ENCODE measurements at places on chromosomes 7 and 10. TPM values are rescaled to one million over a fixed set of nuclear protein-coding genes. Genes with fewer than 3 reads are reported as not detected.

CLDN3 gene
- not detected for total RNA-seq

MRC1 gene
- total RNA-seq = not detected

MRPS17 gene
- 23.3 TPM for total RNA-seq

DLD gene
- 128 TPM for total RNA-seq

AGBL3 gene
- 1.9 TPM for total RNA-seq

TFR2 gene
- total RNA-seq = not detected

SH2D4B gene
- total RNA-seq = 0.07 TPM

GPR15LG gene
- not detected for total RNA-seq

- no peak for DNase-seq
Observed at GRCh38 chr10:115771755-115772154, 501.3 kb downstream of the GFRA1 start.

GRCh38 chr10:33521904-33522303 lies 187.4 kb upstream of the NRP1 start:
- no peak for DNase-seq

GRCh38 chr7:155506854-155507337 lies 39.5 kb downstream of the CNPY1 start:
- DNase-seq = no peak

- DNase-seq = peak; percentile 38
Observed at GRCh38 chr7:9507290-9507689, 1073.9 kb downstream of the NXPH1 start.

GRCh38 chr7:50791938-50792341 lies 9.2 kb upstream of the GRB10 start:
- DNase-seq = no peak

DNA sequence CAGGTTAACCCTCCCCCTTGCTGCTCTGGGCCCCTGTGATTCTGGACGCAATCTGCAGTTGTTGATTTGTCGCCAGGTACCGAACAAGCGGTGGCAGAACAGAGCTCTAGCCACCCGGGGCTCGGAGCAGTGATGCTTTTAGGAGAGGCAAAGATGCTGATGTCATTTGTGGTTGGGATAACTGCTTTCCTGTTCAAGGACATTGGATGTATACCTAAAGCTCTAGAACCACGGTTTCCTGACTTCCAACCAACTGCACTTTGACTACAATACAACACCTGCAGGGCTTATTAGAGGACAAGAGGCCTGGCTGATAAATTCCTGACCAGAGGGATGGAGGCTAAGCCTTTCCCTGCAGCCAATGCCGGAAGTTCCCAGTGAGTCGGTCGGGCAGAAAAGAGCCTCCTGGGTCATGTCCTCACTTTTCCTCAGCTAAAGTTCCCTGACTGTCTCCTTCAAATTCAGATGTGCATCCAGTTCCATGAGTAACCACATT lies 6.5 kb upstream of the RBM20 start:
- DNase-seq = peak; percentile 36

- DNase-seq = peak; percentile 58
Observed at GRCh38 chr10:24440817-24441797, 232.2 kb downstream of the KIAA1217 start.

- no peak for DNase-seq
Observed at GRCh38 chr7:139131-139530, 53.2 kb upstream of the FAM20C start.

GRCh38 chr7:24715661-24716479 lies 41.4 kb downstream of the GSDME start:
- peak; percentile 55 for DNase-seq

- DNase-seq = peak; percentile 68
Observed at GRCh38 chr10:96765406-96766240, 45.3 kb upstream of the PIK3AP1 start.

DNA sequence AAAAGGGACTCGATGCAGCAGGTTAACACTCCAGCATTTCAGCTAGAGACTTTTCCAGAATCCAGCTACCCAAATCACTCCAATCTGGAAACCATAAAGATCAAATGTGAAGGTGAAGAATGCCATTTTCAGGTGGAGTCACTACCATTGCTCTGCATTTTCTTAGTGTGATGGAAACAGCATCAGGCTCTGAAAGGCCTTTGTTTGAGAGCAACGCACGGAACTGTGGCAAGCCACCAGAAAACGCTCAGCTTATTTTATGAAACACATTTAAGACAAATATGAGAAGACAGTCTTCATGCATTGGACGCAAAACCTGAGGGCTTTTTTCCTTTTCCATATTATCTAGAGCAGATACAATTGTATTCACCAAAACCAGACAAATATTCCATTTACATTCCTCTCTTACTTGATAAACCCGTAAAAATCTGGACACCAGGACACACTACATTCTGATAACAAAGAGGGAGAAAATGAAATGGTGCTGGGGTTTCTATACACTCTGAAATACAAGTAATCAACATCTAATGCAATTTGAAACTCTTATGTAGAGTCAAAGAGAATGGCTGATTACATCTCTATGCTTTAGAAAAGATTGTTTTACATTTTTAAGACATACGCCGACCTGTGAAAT lies 99.1 kb downstream of the NRP1 start:
- no peak for DNase-seq

All from A172 (cell line).